ENCODE measurements at places on chromosomes 2 and 18.

- DNase-seq: no peak
Observed at GRCh38 chr2:40254611-40255010, 197.3 kb downstream of the SLC8A1 start.

DNA sequence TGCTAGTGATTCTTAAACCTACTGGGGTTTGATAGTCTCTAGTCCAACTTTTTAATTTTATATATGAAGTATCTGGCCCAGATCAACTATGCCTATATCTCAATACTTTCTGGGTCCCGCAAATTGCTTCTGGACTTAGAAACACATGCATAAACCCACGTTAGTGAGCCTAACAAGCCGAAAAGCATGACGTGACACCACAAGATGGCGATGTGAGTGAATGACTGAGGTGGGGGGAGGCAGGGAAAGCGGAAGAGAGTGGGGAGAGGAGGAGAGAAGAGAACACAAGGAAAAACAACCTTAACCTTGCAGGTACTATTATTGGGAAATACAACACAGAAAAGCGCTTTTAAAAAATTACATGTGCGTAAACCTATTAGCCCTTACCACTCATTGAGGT is 13.8 kb downstream of the PDIA6 start:
- no peak for DNase-seq

GRCh38 chr2:199784512-199784911 is 66.5 kb downstream of the FTCDNL1 start:
- DNase-seq: no peak

GRCh38 chr2:69600425-69600824 is 43.1 kb downstream of the AAK1 start:
- DNase-seq: no peak

GRCh38 chr2:175855794-175856453 is 146.1 kb downstream of the LNPK start:
- no peak for DNase-seq

DNA sequence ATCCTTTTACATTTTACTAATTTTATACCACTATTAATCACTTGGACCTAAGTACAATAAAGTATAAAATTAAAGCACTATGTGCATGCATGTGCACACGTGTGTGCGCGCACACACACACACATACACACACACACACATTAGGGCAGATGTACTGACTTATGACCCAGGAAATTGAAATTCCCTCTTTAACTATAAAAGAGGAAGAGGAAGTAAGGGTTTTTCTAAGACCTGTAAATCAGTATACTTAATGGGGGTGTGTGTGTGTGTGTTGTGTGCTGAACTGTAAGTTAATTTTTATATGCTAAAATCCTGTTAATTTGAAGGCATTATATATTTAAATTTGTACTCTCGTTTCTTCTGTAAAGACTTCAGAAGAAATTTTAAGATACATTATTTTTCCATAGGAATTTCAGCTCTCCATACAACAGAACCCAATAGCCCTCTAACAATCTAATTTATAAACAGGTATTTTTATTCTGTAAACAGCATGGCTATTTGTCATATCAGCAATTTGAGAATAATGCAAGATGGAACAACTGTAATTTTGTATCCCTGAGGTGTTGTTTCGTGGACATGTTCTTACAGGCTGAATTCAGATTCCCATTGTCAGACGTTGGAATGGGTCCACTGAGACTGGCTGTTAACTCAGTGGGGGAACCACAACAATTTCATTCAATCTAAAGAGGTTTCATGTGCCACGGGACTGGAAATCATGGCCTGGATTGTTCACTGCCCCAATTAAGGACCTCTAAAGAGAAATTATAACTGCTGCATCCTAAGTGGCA is 90.9 kb downstream of the PLA2R1 start:
- DNase-seq: no peak

DNA sequence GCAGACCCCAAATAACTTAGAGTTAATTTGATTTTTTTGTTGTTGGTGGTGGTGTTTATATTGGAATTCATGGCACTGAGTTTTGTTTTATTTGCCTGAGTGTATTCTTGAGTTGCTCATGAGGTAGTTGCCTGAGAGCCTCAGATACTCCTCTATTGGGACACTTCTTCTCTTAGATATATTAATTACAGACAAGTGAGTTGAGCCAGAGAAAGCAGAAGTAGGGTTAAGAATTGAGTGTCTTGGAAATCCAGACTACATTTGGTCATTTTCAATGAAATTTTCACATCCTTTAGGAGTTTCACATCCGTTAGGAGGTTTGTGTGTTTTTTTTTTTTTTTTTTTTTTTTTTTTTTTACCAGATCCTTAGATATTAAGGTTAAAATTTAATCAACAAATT is 29.0 kb downstream of the FMNL2 start:
- no peak for DNase-seq

DNA sequence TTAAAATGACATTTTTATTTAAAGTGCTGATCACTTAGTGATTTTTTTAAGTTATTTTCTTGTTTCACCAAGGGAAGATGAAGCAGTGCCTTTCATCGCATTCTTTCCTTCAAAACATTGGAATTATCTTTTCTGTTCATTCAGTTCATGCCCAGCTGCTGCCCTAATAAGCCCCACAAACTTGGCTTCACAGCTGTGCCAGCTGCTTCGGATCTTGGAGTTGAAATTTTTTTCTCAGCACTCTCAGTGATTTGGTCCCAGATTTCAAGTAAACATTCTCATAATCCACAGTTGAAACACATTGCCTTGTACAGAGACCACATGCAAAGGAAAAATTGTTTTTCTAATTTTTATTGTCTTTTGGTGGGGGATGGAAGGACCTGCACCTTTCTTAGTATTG is 353.3 kb upstream of the LRP1B start:
- no peak for DNase-seq

DNA sequence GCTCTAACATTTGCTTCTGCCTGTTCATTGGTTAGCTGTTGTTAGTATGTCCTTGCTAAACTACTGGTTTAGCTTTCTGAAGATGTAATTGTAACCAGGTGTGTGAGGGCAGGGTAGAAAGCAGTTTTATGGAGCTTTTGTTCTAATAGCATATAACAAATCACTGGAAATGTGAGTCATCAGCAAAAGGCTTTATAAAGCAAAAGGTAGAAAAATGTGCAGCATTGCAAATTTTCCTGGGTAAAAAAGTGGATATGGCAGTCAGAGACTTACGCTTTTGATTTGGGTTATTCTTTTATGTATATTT is 85.3 kb downstream of the ZNF407 start:
- no peak for DNase-seq

DNA sequence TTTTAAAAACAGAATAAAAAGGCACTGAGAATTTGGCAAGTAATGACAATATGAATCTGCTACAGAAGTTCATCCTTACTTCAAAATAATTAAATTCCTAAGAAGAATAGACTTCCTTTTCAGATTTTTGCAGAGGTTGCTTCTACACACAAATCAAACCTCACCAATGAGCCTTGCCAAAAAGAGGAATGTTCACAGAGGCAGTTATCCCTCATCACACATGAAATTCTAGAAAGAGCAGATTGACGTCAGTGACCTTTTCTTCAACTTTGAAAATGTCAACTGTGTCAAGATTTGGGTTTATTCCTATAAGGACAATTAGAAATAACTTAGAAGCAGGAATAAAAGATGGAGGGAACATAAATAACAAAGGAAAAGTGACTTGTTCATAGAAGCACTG is 64.6 kb downstream of the MBD2 start:
- no peak for DNase-seq

GRCh38 chr2:64493788-64494187 is 30.3 kb upstream of the AFTPH start:
- DNase-seq: no peak

GRCh38 chr2:26917135-26917836 is 53.2 kb upstream of the MAPRE3 start:
- DNase-seq: no peak

GRCh38 chr2:60045456-60045855 is 508.0 kb downstream of the BCL11A start:
- no peak for DNase-seq

DNA sequence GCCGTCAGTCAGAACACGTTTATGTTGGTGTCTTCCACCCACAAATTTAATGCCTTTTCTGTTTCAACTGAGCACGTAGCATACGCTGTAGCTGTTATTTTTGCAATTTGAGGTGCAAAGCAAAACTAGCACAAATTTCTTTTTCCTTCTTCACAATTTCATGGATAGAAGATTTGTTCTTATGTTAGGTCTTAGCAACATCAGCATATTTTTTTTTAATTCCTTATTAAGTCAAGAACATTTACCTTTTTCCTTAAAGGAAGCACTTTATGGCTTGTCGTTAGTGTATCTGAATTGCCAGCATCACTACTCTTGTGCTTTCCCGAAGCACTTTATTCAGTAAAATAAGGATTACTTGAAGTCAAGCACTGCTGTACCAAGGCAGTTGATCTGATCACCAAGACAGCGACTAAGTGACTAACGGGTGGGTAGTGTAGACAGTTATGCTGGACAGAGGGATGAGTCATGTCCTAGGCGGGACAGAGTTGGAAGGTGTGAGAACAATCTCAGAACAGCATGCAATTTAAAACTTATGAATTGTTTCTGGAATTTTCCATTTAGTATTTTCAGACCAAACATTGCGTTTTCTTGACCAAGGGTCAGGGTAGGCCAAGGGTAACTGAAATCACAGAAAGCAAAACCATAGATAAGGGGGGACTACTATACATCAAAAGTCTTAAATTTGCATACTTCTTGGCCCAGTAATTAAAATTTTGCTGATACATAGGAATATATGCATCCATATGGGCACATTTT is 13.3 kb downstream of the BABAM2 start:
- DNase-seq: no peak
